ENCODE measurements at places on chromosomes 1 and 21. TPM values are rescaled to one million over a fixed set of nuclear protein-coding genes. Genes with fewer than 3 reads are reported as not detected.

DNA sequence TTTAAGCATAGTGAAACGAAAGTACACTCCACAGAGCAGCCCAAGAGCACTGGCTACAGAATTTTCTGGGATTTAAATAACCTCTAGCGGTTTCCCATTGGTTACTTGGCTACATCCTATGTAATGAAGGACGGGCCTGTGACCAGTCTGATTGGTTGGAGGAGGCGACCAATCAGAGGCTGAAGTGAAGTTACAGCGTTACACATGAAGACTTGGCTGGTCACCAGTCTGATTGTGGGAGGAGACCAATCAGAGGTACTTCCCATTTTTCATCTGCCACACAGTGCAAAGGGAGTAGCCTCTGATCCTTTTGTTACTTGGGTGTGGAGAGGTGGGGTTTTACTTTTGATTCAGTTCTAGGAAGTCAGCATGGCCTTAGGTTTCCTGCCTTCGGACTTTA, 142.7 kb upstream of the SERTAD4 start:
- no peaks in the 10 kb centered on the region for H3K4me1 ChIP-seq
- H3K27ac ChIP-seq, result no peak overlapping the region

DNA sequence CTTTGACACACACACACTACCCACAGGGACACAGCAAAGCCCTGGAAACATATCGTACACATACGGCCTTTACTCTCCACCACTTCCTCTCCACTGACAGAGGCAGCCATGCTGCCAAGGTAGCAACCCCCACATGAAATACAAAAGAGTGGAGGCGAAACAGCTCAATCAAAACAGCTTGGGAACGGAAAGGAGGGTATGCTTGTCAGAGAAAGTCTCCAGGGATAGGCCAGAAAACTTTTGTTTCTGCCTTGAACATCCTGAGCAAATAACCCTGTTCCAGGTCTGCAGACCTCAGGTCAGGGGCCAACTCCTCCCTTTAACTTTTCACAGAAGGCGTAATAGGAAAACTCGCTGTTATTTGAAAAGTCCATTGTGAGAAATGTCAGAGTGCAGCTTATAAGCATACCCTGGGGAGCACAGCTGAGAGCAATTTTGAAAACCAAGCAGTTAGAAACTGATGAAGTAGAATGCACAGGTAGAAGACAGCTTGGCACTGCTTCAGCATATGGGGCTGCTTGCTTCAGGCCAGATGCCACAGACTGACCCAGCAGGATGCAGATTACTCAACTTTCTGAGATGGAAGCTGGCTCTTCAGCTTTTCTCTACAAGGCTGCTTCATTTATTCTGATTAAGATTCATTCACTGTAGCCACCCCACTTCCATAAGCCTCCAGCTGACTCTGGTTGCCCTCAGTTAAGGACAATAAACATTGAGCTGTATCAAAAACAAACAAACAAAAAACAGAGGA, 18.0 kb downstream of the KIAA0319L start:
- no peak overlapping the region for H3K27ac ChIP-seq
- DNase-seq, result no peak
- no peak overlapping the region for H3K4me3 ChIP-seq
- H3K4me1 ChIP-seq, result no peaks in the 10 kb centered on the region
- no peaks in the 10 kb centered on the region for H3K27me3 ChIP-seq
- H3K36me3 ChIP-seq, result no peaks in the 10 kb centered on the region

- H3K4me1 ChIP-seq, result no peaks in the 10 kb centered on the region
- no peak for DNase-seq
- no peaks in the 10 kb centered on the region for H3K27me3 ChIP-seq
- no peaks in the 10 kb centered on the region for H3K36me3 ChIP-seq
- no peak overlapping the region for H3K4me3 ChIP-seq
- no peak overlapping the region for H3K27ac ChIP-seq
These were observed 237.6 kb downstream of the NTNG1 start for GRCh38 chr1:107378426-107378825.

- no peak for DNase-seq
- no peak overlapping the region for H3K4me3 ChIP-seq
- no peaks in the 10 kb centered on the region for H3K36me3 ChIP-seq
- no peaks in the 10 kb centered on the region for H3K27me3 ChIP-seq
- no peaks in the 10 kb centered on the region for H3K4me1 ChIP-seq
These were observed 155.9 kb downstream of the LYPLAL1 start for GRCh38 chr1:219329578-219329977.

DNA sequence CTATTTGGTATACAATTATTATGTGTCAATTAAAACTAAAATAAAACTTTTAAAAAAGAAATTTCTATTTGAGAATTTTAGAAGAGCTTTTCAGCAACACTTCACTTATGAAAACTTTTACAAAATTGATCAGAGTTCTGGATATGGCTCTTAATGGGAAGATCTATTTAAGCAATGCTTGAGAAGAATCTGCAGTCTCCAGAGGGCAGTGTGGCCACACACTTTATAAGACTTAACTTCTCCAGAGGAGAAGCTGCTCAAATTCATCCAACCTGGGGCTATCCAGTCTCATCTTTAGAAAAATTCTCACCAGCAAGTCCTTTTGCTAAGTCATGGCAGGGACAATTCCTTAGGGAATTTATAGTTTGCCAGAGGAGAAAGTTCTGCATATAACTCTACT, 25.2 kb upstream of the AGO1 start:
- H3K36me3 ChIP-seq, result peaks cover 11% of the 10 kb centered on the region
- no peak overlapping the region for H3K27ac ChIP-seq
- H3K27me3 ChIP-seq, result no peaks in the 10 kb centered on the region
- no peaks in the 10 kb centered on the region for H3K4me1 ChIP-seq

DNA sequence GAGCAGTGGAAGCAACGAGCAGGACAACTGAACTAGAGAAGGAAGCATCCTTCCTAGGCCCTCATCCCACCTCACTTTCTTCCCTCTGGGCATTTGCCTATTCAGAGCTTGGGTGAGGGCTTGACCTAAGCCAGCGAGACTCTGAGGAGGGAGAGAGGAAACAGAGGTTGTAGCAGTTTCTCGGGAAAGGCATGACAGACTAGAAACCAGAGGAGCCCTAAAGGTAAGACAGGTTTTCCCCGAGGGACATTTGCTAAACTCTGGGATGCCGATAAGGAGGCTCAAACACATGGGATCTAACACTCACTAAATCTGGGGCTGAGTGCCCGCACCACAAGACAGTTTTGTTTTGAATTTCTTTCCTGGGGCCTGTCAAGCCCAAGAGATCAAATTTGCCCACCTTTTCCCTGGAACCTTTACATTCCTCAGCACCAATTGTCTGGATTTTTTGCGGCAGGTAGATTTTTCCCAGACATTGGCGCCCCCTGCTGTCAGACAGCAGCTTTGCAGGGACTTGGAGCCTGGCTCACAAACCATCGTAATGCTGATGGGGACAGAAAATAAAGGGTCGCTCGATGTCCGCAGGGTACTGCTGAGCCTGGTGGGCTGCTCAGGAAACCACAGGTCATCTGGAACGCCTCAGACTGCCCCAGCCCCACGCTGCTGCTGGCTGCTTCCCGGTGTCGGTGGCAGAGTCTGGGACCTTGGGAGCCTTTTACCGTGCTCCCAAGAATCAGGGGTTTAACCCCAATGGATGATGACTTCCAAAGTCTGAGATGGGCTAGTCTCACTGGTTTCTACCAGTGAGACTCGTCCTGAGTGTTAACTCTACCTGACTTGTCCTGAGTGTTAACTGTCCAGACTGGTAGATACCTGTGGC, 23.4 kb upstream of the TSPAN2 start:
- no peaks in the 10 kb centered on the region for H3K36me3 ChIP-seq
- H3K4me1 ChIP-seq, result no peaks in the 10 kb centered on the region
- no peak overlapping the region for H3K4me3 ChIP-seq
- H3K27ac ChIP-seq, result no peak overlapping the region
- DNase-seq, result peak; percentile 37

GRCh38 chr1:229880271-229881170, 186.5 kb upstream of the GALNT2 start:
- no peaks in the 10 kb centered on the region for H3K4me1 ChIP-seq
- no peak overlapping the region for H3K27ac ChIP-seq
- H3K4me3 ChIP-seq, result no peak overlapping the region

Gene BTBD19
- 1.3 TPM for total RNA-seq

Gene PRELP
- not detected for total RNA-seq

Gene SPTA1
- total RNA-seq, result 1.8 TPM
